ENCODE measurements at places on chromosomes 2 and 18.
A peak's percentile ranks its signal among the peaks of the same experiment; 100 is the strongest.

DNA sequence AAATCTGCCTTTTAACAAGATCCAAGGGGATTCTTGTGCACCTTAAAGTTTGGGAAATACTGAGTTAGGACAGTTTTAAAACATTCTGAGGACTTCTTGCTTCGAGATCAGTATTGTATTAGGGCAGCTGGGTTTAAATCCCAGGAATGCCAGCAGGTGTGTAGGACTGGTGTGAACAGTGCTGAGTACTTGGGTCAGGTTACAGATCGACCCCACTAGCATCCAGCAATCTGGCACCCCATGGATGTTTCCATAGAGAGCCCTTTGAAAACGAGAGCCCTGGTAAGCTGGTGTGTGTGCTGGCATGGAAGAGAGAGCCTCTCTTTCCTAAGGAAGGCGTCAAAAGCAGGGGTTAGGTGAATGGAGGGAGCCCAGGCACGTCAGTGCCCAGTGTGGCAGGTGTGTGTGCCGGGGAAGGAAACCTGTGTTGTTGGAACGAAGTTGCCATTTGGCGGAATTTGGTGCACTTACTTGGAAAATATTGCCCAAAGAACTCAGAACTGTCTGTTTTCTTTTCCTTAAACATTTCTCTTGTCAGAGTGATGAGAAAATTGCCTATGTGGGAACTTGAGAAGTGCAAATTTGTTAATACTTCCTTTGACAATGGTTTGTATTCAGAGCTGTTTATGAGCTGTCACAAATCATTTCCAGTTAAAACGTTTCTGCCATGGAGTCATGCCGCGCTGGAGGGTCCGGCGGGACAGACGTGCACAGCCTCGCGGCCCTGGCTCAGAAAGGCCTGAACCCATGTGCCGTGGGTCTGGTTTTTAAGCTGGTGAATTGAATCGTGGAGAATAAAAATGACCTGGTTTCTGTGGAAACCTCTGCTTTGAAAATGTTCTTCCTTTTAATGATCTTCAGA is 38.1 kb downstream of the LDLRAD4 start:
- no peak for DNase-seq

GRCh38 chr18:5142859-5143258 is 54.2 kb downstream of the AKAIN1 start:
- DNase-seq, result no peak

- DNase-seq, result no peak
Observed at GRCh38 chr2:153403940-153404339, 74.6 kb downstream of the RPRM start.

DNA sequence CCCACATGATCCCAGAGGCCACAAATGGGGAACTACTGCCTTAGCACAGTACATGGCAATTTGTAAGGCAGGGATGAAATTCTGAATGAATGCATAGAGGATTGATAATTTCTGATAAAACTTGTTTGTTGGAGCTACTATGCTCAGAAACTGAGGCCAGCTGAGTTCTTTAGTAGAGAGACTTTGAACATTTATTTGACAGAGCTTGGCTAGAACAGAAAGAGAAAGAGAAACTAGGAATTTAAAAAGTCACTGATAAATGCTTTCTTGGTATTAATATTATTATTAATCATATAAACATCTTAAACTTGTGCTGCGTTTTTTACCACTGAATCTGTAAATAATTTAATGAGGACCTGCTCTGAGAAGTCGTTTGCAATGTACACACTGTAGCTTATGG is 923.7 kb upstream of the CNTNAP5 start:
- DNase-seq, result no peak

- no peak for DNase-seq
Observed at GRCh38 chr18:2171840-2172625, 399.3 kb downstream of the METTL4 start.

- no peak for DNase-seq
Observed at GRCh38 chr2:149561309-149561926, 26.2 kb downstream of the MMADHC start.

- no peak for DNase-seq
Observed at GRCh38 chr2:128868686-128869551, 550.3 kb upstream of the HS6ST1 start.

DNA sequence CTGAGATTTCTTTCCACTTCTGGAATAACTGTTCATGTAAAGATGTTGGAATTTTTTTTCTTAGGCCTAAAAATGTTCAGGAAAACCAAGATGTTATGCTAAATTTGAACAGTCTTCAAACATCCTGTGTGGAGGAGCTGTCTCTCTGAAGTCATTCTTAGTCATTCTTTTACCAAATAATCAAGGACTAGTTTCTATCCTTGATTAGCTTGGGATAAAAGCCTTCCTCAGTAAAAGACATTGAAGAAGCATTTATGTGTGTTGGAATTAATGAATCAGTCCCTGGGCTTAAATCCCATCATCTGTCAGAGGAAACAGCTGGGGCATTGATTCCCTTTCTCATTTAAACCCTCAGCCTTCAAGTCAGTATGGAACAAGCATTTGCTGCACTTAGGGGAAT is 300.1 kb upstream of the NXPH2 start:
- no peak for DNase-seq

DNA sequence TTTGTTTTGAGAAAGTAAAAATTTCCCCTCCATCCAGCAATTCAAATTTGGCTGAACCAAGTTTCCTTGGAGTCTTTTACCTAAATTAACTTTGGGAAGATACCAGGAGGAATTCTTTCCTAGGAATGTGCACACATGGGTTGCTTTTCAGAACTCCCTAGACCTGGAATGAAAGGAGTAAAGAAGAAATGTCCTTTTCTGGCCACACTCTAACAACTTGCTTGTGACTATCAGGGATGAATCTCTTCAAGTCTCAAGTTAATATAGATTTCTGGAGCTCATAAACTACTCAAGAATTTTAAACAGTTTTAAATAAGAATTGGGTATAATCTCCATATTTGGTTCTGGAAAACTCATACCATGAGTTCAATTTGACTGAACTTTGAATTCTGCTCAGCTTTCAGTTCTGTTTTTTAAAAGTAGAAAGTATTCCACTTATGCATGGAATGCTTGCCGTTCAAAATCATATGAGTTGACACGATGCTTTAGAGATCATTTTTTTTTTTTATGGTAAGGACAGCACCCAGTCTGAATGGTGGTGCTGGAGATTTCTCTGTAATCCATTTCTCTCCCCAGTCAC is 7.7 kb downstream of the RASGRP3 start:
- no peak for DNase-seq

DNA sequence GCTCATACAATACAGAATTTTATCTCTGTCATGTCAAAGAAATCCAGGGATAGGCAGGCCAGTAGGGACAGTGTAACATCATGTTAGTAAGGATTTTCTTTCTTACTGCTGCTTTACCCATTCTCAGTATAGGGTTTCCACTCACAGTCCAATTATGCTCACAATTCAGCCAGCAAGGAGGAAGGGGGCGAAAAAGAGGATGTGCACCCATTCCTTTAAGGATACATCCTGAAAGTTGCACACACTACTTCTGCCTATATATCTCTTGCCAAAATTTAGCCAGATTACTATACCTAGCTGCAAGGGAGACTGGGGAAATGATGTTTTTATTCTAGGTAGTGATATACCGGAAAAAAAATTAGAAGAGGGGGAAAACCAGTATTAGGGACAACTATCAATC is 66.1 kb downstream of the BAZ2B start:
- no peak for DNase-seq

- DNase-seq, result no peak
Observed at GRCh38 chr2:143726151-143726845, 597.1 kb downstream of the ARHGAP15 start.

DNA sequence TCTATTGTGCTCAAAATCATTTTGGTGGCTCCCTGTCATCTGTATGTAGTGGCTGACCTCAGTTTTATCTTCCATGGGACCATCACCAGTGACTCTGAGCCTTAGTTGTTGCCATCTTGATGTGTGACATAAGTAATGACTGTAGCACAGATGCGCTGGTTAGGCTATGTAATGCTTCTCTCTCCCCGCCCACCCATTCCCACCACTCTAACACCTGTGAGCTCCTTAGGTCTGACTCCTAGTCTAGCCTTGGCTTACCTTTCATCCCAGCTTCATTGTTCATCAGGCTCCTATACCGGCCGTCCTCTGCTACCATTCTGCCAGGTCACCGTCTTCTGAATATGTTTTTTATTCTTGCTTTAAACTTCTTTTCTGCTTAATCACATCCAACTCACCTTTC is 17.2 kb downstream of the MYO1B start:
- DNase-seq, result no peak

DNA sequence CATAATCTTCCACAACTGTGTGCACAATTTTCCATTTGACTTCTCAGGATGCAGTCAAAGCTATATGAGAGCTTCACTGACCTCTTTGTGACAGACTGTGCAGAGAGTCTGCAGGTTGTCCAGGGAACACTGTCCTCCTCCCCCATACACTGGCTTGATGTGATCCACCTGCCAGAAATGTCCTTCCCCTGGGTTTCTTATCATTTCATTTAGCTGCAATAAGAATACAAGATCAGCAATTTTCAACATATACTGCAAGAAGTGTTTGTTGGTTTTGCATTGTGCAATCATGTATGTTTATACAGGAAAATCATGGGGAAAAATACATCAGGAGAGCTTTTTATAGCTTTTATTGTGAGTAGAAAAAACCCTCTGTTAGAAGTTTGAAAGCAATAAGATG is 150.7 kb downstream of the RAB3GAP1 start:
- DNase-seq, result no peak

DNA sequence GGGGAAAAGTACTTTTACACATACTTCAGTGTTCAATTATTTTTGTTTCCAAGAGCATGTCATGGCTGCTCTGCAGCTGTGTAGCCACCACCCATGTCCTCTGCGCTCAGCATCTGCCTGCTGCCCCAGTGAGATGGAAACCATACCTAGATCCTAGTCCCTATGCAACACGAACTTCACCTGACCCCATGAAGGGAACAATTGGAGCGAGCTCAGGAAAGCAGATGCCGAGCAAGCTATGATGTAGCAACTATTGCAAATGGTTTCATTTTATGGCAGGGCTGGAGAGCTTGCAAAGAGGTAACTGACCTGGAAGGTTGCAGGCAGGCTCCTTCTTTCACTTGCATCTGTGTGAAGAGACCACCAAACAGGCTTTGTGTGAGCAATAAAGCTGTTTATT is 1.3 kb upstream of the CCDC141 start:
- no peak for DNase-seq

GRCh38 chr2:239864247-239865058 is 160.7 kb downstream of the NDUFA10 start:
- no peak for DNase-seq

DNA sequence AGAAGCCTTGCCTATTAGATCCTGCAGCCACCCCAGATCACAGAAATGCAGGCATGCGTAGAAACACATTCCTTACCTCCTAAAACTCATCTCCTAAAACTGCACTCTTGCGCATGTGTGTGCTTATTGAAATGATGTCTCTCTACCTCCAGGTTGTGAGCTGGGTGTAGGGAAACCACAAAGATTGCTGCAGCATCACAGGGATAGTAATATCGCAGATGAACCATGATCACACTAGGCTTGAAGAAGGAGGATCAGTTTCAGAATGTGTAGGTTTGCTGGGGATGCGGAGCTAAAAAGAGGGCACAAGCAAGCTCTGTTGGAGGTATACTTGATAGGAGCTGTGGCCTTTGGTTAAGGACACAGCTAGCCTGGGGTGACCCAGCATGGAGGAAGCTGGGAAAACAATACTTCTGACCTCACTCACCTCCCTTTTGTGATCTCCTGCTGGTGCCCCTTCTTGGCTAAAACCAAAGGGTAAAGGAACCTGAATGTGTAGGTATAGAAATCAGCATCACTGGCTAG is 118.8 kb downstream of the SETBP1 start:
- peak; percentile 10 for DNase-seq

DNA sequence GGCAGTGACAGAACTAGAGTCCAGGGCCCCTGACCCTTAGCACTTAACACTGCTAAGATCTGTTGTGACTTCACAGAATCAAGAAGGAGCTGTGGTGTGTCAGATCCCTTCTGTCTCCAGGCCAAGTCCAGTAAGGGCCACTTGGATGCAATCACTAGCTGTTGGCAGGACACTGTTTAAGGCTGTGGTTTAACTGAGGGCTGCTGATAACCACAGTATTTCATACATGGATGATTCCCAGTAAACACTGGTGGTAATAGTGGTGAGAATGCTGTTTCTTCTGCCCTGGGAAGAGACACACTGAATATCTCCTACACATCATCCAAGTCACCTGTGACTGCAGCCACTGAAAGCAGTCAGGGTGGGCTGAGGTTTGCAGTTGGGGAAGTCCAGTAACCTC is 77.7 kb upstream of the FBXO11 start:
- no peak for DNase-seq

GRCh38 chr2:219737270-219737691 is 109.9 kb downstream of the SLC4A3 start:
- DNase-seq, result no peak

- DNase-seq, result no peak
Observed at GRCh38 chr2:221133941-221134340, 438.2 kb downstream of the EPHA4 start.

DNA sequence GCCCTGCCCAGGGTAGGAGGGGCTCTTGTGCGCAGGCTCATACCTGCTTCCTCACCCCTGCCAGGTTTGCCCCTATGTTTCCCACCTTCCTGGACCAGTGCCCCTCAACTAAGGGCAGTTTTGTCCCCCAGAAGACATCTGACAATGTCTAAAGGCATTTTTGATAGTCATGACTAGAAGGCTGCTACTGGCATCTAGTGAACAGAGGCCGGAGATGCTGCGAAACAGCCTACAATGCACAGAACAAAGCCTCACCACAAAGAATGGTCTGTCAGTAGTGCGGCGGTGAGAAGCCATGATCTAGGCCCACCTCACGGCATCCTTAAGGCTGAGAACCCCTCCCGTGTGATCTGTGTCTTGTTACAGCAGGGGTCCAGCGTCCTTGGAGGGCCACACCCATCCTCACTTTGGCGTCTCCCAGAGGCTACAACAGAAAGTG is 96.0 kb downstream of the TMEM17 start:
- no peak for DNase-seq

- no peak for DNase-seq
Observed at GRCh38 chr18:78822949-78823285, 156.7 kb upstream of the SALL3 start.

- no peak for DNase-seq
Observed at GRCh38 chr2:85915606-85916303, 27.0 kb upstream of the ST3GAL5 start.

DNA sequence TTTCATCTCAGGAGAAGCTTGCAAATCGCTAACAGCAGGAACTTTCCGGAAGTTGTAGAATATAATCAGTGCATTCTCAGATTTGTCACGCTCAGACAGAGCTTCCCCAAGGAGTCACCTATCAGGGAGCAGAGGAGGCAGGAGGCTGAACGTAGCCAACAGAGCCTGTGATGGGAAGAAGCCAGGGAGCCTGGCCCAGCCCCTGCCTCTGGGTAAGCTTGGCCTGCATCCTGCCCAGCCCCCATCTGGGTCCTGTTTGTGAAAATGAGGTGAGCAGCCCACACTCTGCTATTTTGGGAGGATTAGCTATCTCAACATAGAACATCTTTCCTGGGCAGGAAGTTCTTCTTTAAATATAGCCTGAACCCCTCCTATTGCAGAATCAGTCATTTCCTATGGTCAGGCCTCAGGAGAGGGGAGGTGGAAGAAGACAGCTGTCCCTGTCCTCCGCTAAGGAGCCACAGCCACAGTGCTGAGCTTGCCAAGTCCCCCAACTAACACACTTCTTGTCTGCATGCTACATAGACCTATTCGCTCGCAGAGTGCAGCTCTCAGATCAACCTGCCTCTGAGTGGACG is 19.2 kb upstream of the PKDCC start:
- DNase-seq, result no peak

Data from stimulated activated CD4-positive, alpha-beta T cell treated with anti-CD3 and anti-CD28 coated beads, Interleukin-12 subunit alpha, Interleukin-12 subunit beta, amount 100 ng/mL, for 48 hours (primary cell).